Renal cortical epithelial cell (primary cell): ENCODE measurements at places on chromosomes 11 and 22. TPM values are rescaled to one million over a fixed set of nuclear protein-coding genes. Genes with fewer than 3 reads are reported as not detected.

DNA sequence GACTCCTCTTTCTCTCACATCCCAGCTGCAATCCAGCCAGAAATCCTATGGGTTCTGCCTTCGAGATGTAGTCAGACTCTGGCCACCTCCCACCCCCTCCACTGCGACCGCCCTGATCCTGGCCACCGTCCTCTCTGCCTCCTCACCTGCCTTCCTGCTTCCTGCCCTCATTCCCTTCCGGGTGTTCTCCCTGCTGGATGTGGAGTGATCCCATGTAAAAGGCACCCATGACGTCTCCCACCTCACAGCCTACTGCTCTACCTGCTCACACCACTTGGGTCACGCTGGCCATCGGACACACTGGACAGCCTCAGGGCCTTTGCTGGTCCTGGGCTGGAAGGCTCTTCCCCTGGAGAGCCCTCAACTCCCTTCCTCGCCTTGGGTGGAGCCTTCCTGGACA lies 33.7 kb upstream of the CD5 start:
- DNase-seq, result no peak

GRCh38 chr11:123168955-123169484 lies 26.0 kb downstream of the CLMP start:
- no peak for DNase-seq

DNA sequence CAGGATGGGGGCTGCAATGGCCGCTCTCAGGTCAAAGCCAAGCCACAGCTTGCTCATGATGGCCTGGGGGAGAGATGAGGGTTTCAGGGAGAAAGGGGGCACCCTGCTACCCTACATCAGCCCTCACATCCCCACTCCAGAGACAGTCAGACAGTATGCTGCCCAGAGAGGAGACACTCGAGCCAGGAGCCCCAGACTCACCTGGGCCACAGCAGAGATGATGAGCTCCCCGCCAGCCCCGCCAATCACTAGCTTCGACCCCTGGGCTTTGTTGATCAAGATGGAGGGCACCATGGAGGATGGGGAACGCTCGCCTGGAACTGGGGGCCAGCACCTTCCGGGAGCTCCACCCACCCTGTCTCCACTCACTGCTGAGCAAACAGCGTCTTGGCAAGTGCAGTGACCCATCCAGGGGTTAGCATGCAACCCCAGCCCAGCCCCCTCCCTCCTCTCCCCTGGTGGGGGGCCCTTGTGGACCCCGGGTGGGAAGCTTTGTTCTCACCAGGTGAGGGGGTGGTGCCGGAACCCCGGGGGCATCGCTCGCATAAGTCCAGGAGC lies 19.8 kb downstream of the GGT5 start:
- DNase-seq, result no peak

DNA sequence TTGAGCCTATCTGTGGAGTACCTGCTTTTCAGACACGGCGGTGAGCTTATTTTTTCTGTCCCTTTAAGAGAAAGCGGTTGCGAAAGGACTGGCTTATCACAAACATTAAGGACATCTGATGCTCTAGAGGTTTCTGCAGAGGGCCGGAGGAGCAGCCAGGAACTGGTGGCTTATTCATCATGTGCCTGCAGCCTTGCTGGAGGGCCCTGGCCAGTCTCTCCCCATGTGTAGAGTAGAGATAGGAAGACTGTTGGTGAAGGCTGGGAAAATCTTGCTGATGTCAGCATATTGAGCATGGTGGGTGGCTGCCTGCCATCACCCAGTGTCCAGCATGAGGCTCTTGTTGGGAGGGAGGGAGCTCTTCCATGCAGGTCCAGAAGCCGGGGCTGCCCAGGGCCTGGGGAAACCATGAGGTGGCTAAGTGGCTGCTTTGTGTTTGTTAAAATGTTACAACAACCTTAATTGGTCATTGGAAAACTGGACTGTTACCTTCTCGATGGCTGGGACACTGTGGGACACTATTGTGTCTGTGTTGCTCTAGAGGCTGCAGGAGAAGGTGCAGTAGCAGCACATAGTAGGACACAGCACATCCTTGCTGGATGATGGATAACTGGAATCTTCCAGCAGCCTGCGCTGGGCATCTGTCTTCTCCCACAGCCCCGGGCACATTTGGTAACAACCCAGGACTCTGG lies 54.3 kb downstream of the TSPAN18 start:
- DNase-seq, result no peak

- no peak for DNase-seq
These were observed 832.3 kb downstream of the DLG2 start for GRCh38 chr11:84794663-84795443.

DNA sequence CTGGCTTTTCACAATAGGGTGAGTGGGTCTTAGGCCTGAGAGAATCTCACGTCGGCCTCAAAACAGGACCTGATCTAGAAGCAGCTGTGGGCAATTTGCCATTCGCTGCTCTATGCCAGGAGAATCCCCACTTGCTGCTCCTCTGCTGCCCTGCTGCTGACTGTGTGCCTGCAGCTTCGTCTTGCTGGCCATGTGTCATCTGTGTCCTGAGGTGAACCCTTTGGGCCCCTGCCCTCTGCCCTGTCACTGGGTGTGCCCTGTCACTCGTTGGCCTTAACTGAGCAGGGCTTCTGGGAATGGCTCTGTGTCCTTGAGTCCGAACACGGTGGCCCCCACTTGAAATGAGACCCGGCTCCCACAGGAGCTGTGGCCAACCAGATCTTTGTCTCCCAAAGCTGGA lies 6.2 kb downstream of the NAA40 start:
- DNase-seq, result no peak

GRCh38 chr11:69301455-69302401 lies 7.8 kb downstream of the MYEOV start:
- DNase-seq, result peak; percentile 91

DNA sequence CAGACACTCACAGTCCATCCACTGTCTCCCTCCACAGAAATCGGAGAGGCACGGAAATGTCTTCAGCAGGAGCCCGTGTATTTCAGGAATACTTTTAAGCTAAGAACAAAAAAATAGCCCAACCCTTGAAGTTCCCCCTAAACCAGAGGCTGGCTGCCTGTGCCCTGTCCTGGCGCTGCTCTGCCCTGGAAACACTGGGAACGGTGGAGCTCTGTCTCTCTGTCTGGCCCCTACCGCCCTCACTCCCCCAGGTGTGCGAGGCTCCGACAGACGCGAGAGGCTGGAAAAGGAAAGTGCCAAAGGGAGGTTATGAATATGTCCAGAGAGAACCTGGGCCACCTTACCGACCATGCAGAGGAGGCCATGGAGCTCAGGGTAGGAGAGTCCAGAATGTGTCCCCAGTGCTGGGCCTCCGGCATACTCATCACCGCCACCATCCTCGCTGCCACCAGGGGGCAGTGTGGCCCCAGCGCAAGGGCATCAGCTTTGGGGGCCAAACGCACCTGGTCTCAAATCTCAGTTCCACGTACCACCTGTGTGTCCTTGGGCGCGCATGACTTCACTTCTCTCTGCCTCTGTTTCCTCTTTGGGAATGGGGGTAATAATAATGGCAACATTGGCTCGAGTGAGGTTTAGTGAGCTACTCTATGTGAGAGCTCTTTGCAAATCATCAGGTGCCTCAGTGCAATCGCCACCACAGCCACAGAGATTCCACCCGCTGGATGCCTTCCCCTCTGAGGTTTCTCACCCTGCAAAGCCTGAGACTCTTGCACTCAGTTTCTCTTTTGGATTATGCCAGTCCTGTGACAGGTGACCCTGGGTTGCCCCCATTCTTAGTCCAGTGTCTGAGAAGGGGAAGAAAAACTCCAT lies 10.4 kb upstream of the SLCO2B1 start:
- no peak for DNase-seq

GRCh38 chr11:46678741-46679130 lies 21.7 kb downstream of the ARHGAP1 start:
- no peak for DNase-seq

DNA sequence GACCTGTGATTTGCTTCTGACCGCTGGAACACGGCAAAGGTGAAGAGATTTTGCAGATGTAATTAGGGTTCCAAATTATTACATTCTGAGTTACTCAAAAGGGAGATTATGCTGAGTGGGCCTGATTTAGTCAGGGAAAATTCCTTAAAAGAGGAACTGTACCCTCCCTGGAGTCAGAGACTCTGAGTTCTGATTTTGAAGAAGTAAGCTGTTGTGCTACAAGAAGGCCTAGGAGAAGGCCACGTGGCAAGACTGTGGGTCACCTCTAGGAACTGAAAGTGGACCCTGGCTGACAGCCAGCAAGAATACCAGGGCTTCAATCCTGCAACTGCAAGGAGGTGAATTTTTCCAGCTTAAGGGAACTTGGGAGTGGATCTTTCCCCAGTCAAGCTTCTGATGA lies 45.3 kb downstream of the CHRDL2 start:
- no peak for DNase-seq

DNA sequence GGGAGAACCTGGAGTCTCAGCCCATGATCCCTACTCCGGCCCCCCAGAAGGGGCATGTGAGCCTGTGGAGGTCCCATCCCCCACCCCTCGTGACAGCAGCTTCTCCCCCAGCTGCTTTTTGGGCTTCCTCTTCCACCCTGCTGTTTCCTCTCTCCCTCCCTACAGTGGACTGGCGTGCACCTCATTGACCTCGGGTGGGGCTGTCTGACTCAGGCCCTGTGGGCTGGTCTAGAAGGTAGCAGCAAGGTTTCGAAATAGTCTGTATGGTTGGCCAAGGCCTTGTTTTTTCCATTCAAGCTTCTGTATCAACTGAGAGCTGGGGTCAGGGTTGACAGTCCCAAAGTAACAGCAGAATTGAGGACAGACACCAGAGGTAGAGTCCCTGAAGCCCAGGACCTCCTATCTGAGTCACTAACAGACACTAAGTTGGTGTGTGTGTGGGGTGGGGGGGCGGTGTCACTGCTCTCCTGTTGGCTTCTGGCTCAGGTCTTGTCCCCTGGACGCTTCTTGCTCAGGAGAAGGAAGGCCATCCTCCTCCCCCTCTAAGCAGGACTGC lies 7.7 kb downstream of the SLC37A2 start:
- peak; percentile 82 for DNase-seq

- DNase-seq, result peak; percentile 61
These were observed 35.2 kb downstream of the GDPD5 start for GRCh38 chr11:75490221-75491181.

GRCh38 chr11:279966-280705 lies 1.9 kb downstream of the NLRP6 start:
- peak; percentile 3 for DNase-seq

GRCh38 chr22:42180349-42180842 lies 49.8 kb upstream of the CYP2D6 start:
- DNase-seq, result peak; percentile 56

DNA sequence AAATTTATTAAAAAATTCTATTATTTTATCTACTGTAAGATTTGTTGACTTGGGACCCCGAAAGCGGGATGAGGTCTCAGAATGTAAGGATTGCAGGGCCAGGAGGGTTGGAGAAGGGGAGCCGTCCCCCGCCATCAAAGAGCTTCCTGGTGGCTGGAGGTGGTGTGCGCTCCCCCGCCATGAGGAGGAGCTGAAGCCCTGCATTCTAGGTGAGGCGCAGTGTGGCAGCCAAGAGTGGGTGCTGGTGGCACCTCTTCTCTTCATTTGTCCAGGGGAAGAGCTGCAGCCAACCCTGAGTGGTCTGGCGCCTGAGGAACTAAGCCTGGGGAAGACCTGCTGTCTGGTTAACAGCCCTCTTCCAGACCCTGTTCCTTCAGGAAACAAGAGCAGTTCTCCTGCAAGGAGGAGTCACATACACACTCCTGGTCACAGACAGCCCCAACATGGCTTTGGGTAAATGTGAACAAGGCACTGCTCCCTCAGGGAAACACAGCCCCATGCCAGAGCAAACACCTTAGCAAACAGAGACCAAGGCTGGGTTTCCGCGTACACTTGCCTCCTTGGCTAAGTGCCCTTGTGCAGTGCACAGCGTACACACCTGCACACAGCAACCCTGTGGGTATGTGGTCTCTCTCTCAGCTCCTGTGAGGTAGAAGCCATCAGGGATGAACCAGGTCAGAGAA lies 17.3 kb downstream of the RTN4RL2 start:
- no peak for DNase-seq

GRCh38 chr11:81345609-81346008 lies 1388.1 kb downstream of the FAM181B start:
- DNase-seq, result no peak

DNA sequence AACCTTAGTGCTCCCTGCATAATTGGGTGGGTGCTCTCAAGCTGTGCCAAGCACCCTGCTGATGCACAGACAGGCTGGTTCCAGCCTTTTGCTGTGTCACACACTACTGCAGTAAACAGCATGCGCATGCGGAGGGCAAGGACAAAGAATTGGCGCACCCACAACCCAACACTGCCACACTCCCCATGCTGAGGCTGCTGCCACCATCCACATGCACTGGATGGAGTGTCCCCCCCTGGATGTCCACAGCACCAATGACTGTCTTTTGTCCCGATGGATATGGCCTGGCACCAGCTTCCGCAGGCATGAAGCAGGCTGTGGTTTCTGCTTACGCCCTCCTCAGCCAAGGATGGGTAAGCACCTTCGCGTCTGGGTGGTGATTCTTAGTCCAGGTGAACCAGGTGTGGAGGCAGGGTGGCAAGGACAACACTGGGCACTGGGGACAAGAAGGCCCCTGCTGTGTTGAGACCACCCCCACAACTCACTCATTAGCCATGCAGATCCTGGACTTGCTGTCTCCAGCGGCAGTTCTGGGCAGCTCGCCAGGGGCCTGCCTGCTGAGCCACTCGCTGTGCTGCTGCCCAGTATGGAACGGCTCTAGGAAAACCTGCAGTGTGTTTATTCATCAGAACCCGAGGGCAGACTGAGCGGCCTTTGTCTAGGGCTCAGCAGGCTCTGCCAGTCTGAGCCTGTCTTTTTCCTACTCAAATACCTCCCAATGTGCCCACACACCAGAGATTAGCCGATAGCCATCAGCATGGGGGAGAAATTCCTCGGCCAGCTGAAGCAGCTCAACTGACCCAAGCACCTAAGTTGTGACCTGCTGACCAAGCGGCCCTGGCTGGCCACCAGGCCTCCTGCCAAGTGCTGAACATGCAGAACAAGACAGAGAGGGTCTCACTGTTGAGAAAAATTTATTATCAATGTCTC lies 8.2 kb upstream of the NAP1L4 start:
- DNase-seq, result peak; percentile 86

DNA sequence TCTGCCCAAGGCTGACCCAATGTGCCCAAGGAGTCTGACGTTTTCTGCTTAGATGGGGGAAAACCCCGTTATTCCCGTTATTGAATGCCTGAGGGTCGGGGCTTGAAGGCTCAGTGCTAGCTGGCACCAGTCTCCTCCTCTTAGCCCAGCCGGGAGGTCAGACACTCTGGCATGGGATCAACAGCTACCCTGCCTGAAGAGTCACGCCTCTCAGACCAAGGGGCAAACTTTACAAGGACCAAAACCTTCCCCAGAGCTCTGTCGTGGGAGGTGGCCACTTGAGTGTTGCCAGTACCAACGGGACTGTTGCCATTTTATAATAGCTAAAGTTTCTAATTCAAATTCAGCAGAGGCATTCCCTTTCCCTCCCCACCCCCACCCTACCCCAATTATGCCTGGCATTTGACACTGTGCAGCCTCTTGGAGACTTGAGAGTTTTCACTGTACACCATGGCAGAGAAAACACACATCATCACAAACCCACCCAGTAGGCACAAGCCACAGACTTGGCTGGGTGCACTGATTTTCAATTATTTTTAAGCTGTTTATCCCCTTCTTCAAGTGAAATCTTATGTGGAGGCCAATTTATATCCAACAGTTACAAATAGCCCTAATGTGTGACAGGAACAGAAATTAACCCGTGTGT lies 137.5 kb upstream of the SYT13 start:
- no peak for DNase-seq

TRPM5 gene
- 0.05 TPM in 1 of 2 replicates, not detected in the other for total RNA-seq

ISX gene
- total RNA-seq, result not detected in 2 replicates

KREMEN1 gene
- total RNA-seq, result 7.5 and 11.7 TPM in 2 replicates

EXPH5 gene
- total RNA-seq, result 6.7 and 9.9 TPM in 2 replicates

AIFM3 gene
- total RNA-seq, result 0.17 and 0.99 TPM in 2 replicates

GAB4 gene
- total RNA-seq, result not detected in 2 replicates

OR8B2 gene
- not detected in 2 replicates for total RNA-seq

RFPL2 gene
- 0.10 TPM in 1 of 2 replicates, not detected in the other for total RNA-seq

INS gene
- total RNA-seq, result not detected in 2 replicates

SCN2B gene
- total RNA-seq, result 0.35 and 1.2 TPM in 2 replicates

SNX32 gene
- 0.40 TPM in 1 of 2 replicates, not detected in the other for total RNA-seq

ENTHD1 gene
- not detected in 2 replicates for total RNA-seq
